Activated CD4-positive, alpha-beta T cell treated with anti-CD3 and anti-CD28 coated beads, Interleukin-2, amount 50 U/mL, for 1 hour (primary cell): ENCODE measurements at places on chromosomes 11 and 22.

DNA sequence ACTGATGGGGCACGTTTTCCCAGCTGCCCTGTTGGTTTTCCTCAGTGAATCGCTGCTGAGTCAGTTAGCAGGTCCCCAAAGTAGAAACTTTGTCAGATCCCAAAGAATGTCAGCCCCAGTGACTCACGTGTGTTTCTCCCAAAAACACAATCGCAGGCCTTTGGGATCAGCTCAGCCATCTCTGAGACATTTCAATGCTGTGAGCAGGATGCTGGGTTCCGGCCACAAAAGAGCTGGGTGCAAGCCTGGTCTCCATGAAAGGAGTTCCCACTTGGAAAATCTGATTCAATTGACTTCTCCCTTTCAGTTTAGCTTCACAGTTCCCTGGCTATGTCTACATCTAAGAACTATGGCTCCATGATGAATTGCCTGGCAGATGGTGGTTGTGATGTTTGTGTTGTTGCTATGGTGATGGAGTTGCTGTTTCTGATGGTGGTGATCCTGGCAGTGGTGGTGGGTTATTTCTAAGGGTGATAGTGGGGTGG lies 28.0 kb downstream of the MYEOV start:
- DNase-seq = no peak

GRCh38 chr11:45021692-45022141 lies 71.0 kb upstream of the TP53I11 start:
- DNase-seq = no peak

- DNase-seq = no peak
Measured at GRCh38 chr11:27718863-27719545, 18.7 kb upstream of the BDNF start.

GRCh38 chr11:9529334-9529650 lies 44.2 kb upstream of the WEE1 start:
- no peak for DNase-seq

GRCh38 chr11:55648027-55648426 lies at the start of gene OR4S2:
Gene OR4S2, plus strand, starts transcription at chr11:55648327. Its CDS starts 2,577 bp downstream, at chr11:55650904.
- no peak for DNase-seq

GRCh38 chr11:134644476-134645456 lies 232.7 kb upstream of the B3GAT1 start:
- DNase-seq = no peak

DNA sequence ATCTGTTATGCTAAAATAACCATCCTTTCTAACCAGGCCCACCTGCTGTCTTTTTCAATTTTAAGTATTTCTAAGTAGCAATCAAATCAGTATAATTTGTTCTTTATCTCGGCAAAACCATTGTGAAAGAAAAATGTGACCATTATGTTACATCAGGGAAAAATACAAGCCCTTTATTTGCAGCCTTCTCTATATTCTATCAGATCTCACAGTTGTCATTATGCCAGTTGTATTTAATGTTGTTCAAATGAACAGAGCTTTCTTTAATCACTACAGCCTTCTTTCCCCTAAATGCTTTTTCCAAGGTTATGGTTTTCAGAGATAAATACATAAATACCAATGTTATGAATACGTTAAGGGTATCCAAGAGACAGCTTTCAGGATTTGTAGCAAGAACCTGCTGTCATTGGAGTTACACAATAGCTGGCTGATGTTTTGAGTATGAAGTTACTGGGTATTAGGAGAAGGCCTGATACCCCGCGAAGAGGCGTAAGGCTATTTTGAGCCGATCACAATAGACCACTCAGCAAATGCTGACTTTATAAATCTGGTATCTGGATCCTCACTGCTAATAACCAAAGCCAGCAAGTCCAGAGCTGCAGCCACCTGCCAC lies 406.3 kb downstream of the CADM1 start:
- DNase-seq = no peak

DNA sequence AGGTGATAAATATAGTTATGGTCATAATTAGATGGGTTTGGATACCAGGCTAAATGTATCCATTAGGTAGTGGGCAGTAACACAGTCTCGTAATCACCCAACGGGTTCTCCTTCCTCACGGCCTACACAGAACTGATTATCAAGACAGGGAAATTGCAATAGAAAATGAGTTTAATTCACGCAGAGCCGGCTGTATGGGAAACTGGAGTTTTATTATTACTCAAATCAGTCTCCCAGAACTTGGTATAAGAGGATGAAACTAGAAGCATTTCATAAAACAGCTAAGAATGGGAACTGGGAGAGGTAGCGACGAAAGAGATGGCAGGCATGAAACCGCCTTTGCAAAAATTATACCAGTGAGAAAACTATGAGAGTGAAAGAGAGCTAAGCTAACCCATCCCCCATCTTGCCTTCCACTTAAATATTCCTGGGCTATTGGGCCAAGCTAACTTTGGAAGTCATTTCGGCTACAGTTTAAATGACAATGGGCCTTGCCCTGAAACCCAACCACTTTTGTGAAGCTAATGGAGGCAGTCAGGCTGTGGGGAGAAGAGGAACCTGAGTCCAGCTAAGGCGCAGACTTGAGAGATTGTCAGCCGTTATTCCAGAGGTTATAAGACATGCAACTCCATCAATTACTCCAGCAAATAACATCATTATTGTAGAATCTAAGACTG lies 29.6 kb downstream of the CTSC start:
- DNase-seq = no peak

GRCh38 chr11:12319988-12320387 lies 57.4 kb upstream of the PARVA start:
- no peak for DNase-seq

GRCh38 chr11:36738292-36738861 lies 140.3 kb upstream of the RAG2 start:
- DNase-seq = no peak

DNA sequence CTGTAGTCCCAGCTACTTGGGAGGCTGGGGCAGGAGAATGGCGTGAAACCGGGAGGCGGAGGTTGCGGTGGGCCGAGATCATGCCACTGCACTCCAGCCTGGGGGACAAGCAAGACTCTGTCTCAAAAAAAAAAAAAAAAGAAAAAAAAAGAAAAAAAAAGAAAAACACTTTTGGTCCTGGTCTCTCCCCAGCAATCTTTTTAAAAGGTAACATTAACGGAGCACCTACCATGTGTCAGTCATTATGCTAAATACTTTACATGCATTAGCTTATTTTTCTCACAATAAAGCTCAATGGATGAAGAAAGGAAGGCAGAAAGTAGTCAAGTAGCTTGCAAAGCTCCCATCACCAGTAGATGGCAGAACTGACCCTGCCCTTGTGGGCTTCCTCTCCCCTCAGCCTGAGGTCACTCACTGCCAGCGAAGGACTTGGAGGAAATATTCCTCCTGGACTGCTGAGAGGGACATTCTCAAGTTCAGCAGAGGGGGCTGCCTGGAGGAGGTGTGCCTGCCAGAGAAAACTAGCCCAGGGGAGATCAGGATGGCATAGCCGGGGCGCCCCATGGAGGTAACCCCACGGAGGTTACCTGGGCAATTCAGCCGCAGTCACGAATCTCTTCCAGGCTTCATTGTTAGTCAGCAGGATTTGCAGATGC lies 15.5 kb downstream of the APOL3 start:
- DNase-seq = no peak

GRCh38 chr22:31278626-31279326 lies 13.5 kb downstream of the PIK3IP1 start:
- peak; percentile 50 for DNase-seq

- DNase-seq = peak; percentile 7
Measured at GRCh38 chr11:112004389-112004788, 20.8 kb upstream of the DLAT start.

DNA sequence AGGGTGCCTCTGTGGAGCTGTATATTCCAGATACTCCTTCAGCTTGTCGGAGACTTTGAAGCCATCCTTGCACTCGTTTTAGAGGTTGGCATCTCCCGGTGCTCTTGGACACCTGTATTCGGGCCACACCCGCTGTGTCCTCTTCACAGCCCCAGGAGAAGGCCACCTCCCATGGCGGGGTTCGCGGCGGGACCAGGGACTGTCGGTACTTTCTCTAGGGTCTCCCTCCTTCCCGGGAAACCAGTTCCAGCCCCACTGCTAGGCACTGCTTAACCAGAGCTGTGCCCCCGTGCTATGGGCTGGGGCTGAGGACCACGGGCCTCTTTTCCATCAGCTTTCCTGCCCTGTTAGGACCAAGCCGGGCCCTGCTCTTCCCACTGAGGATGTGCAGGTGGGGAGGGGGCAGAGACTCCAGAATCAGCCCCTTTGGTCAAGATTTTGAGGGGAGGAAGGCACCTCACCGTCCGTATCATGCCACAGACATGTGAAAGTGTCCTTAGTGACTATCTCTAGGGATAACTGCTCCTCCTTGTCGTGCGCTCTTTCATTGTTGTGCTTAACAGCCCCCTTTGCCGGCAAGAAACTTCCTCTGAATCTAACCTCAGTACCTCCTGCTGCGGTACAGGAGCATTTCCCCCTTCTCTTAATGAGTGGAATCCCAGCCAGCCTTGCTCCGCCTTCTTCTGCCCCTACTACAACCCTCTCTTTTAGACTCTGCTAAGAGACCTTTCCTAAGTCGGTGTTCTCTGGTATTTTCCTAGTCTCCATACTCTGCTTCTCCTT lies 1.2 kb upstream of the B3GAT1 start:
- no peak for DNase-seq

DNA sequence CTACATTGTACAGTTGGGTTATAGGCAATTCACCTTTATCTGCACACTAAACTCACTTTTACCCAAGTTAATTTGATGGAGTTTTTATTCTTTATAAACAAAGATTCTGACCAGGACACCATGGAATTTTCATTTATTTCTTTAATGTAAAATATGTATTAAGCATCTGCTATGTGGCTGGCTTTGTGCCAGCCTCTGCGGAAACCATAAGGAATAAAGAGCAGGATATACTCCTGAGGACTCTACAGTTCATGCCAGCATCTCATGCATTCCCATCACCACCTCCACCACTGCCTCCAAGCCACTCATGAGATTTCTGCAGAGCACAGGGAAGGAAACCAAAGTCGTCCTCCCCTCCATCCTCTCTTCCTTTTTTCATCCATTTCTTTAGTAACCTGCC lies 100.0 kb upstream of the DBX1 start:
- DNase-seq = no peak

GRCh38 chr22:31241200-31241599 lies 29.1 kb downstream of the LIMK2 start:
- no peak for DNase-seq

DNA sequence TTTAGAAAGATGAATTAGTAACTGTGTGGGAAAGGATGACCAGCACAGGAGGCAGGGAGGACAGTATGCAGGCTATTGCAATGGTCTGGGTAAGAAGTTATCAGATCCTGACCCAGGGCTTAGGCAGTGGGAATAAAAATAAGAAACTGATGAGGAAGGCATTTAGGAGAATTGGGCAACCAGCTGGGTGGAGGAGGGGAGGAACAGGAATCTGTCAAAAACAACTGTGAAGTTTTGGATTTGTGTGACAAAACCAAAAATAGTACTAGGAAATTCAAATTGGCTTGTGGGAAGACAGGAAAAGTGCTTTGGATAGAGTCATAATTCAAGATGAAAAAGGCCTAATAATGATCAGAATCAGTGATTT lies 27.9 kb downstream of the MMP13 start:
- no peak for DNase-seq

GRCh38 chr22:21942407-21943343 lies 10.0 kb downstream of the PPM1F start:
- DNase-seq = no peak

DNA sequence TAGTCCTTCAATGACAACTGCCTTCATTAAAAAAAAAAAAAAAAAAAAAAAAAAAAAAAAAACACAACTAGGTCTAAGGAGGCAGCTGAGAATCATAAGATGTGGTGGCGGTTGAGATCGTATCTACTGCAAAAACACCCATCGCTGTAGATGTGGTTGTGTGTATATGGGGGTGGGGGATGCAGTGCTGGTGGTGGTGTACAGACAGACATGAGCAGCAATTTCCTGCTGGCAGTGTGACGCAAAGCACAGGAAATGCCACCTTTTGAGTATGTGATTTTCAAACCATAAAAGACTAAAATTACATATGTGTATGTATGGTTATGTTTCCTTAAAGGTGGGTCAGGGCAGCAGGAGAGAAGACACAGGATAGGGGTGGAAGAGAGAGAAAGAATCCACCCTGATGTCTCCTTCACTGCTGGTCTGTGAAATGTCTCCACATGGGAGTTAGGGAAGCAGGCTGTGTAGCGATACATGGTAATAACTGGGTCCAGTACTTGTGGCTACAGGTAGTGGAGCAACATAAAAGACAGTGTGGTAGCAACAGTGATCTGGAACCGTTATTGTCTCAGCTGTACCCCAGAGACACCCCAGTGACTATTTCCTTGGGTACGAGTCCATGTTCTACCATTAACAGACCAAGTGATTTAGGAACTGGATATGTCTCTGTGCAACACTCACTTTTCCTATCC lies 57.9 kb downstream of the SYTL2 start:
- peak; percentile 84 for DNase-seq

GRCh38 chr11:114785820-114786219 lies 107.5 kb downstream of the NXPE2 start:
- DNase-seq = no peak

GRCh38 chr22:26673486-26673885 lies 16.1 kb downstream of the MIAT start:
- DNase-seq = peak; percentile 36

GRCh38 chr11:105399511-105399910 lies 210.4 kb upstream of the GRIA4 start:
- no peak for DNase-seq

- peak; percentile 15 for DNase-seq
Measured at GRCh38 chr22:43090130-43090789, 1.1 kb upstream of the TTLL1 start.

GRCh38 chr11:70661761-70662501 lies 263.6 kb downstream of the CTTN start:
- no peak for DNase-seq

- DNase-seq = no peak
Measured at GRCh38 chr11:36070213-36070953, 126.5 kb downstream of the LDLRAD3 start.

GRCh38 chr11:34250732-34251588 lies 106.8 kb downstream of the ABTB2 start:
- DNase-seq = peak; percentile 55

GRCh38 chr11:72741429-72741833 lies 10.8 kb downstream of the ARAP1 start:
- no peak for DNase-seq

DNA sequence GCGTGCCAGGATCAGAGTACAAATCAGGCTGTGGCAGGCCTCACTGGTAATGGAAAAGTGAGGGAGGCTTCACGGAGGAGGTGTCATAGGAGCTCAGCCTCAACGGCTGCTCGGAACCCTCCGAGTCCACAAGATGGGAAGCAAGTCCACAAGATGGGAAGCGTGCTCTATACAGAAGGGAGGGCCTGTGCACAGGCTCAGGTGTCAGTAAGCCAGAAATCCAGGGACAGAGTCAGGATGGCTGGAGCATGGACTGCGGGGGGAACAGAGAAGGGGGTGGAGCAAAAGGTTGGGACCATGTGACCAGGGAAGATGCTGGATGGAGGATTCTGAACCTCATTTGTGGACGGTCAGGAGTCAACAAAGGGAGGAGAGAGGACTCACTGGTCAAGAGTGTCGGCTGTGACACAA lies 3.4 kb upstream of the DPP3 start:
- no peak for DNase-seq

DNA sequence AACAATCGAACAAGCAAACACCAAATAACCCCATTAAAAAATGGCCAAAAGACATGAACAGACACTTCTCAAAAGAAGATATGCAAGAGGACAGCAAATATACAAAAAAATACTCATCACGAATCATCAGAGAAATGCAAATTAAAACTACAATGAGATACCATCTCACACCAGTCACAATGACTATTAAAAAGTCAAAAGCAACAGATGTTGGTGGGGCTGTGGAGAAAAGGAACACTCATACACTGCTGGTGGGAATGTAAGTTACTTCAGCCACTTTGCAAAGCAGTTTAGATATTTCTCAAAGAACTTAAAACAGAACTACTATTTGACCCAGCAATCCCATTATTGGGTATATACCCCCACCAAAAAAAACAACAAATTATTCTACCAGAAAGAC lies 51.3 kb upstream of the FLI1 start:
- no peak for DNase-seq
